Upper lobe of right lung (tissue), 1 donor: ENCODE measurements at places on chromosomes 5 and 9. TPM values are rescaled to one million over a fixed set of nuclear protein-coding genes. Genes with fewer than 3 reads are reported as not detected.

DNA sequence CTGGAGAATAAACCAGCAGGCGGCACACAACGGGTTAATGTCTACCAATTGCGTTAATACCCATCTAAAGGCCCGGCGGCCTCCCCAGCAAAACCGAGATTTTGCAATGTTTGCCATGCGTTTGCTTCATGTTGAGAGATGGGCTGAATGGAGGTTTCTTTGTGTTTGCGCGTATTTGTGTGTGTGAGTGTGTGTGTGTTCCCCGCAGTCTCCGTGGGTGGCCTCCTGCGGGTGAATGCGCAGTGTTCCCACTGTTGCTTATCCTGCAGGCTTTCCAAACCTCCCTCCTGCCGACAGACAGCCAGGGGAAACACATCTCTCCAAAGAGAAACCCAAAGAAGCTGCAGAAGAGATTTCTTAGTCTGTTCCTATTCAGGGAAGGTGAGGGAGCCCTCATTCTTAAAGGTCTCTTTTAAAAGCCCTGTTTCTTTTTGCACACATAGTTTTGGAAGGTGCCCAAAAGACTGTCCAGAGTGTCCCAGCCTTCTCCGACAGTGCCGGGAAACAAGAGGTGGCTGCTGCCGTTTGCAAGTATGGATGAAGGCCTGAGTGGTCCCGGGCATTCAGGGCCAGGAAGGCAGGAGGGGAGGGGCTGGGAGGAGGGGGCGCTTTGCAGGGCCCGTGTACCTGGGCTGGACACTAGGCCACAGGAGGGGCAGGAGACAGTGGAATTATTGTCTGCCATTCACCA lies 103.8 kb upstream of the ERCC6L2 start:
- H3K4me3 ChIP-seq, result no peak overlapping the region
- no peak for DNase-seq
- H3K36me3 ChIP-seq, result no peaks in the 10 kb centered on the region
- no peaks in the 10 kb centered on the region for H3K4me1 ChIP-seq
- no peaks in the 10 kb centered on the region for H3K27me3 ChIP-seq

DNA sequence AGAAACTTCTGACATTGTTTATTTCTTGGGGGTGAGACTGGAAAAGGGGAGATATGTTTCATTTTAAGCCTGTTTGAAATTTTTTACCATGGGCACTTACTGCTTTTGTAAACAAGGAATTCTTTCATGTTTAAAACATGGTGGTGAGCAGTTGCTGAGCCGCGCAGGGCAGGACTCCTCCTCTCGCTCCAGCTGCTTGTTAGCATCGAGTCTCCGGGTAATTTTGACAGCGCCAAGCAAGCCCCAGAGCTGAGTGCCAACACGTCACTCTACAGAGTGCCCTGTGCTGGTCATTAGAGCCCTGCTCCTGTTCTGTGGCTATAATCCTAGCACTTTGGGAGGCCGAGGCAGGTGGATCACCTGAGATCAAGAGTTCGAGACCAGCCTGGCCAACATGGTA lies 116.5 kb upstream of the MSX2 start:
- no peak overlapping the region for H3K27ac ChIP-seq
- H3K4me1 ChIP-seq, result no peaks in the 10 kb centered on the region
- no peak overlapping the region for H3K4me3 ChIP-seq

DNA sequence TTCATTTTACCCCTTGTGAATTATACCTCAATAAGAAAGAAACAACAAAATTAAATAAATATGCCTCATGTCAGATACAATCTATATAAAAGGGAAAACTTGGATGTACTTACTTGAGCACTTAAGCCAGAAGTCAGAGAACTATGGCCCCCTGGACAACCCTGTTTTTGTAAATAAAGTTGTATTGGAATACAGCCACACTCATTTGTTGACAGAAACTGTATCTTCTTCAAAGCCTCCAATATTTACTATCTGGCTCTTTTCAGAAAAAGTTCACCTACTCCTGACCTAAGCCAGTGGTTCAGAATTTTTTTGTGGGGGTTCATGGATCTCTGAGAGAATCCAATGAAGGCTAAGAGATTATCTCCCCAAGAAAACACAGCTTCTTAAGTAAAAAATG lies 45.3 kb upstream of the RASEF start:
- no peaks in the 10 kb centered on the region for H3K36me3 ChIP-seq
- H3K4me1 ChIP-seq, result no peaks in the 10 kb centered on the region
- H3K4me3 ChIP-seq, result no peak overlapping the region
- no peak overlapping the region for H3K27ac ChIP-seq

DNA sequence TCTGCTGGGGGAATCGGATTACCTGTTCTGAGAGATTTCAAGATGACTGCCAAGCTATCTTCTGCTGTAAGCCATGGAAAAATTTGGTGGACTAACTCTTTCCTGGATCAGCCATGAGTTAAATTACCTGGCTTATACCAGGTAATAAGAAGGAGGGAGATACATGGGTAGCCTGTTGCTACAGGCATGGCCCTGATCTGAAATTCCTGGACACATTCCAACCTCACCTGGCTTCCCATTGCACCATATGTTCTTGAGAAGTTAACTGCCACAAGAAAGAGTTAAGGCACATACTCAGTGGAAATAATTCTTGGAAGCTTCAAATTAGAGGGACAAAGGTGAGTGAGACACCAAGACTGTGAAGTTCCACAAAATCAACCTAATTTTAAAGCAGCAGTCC lies 371.3 kb downstream of the ACTL7B start:
- H3K27ac ChIP-seq, result no peak overlapping the region
- DNase-seq, result no peak
- no peak overlapping the region for H3K4me3 ChIP-seq
- H3K36me3 ChIP-seq, result no peaks in the 10 kb centered on the region

Gene SLC6A3
- 0.52 TPM for total RNA-seq

Gene BTNL3
- total RNA-seq, result not detected

Gene PCDHGA2
- 2.5 TPM for total RNA-seq

Gene FGFR4
- total RNA-seq, result 109 TPM
